LoVo (cell line): ENCODE measurements at places on chromosomes 3 and 15.
A peak's percentile ranks its signal among the peaks of the same experiment; 100 is the strongest.

GRCh38 chr15:36896949-36897348 lies 203.4 kb downstream of the MEIS2 start:
- DNase-seq: no peak

DNA sequence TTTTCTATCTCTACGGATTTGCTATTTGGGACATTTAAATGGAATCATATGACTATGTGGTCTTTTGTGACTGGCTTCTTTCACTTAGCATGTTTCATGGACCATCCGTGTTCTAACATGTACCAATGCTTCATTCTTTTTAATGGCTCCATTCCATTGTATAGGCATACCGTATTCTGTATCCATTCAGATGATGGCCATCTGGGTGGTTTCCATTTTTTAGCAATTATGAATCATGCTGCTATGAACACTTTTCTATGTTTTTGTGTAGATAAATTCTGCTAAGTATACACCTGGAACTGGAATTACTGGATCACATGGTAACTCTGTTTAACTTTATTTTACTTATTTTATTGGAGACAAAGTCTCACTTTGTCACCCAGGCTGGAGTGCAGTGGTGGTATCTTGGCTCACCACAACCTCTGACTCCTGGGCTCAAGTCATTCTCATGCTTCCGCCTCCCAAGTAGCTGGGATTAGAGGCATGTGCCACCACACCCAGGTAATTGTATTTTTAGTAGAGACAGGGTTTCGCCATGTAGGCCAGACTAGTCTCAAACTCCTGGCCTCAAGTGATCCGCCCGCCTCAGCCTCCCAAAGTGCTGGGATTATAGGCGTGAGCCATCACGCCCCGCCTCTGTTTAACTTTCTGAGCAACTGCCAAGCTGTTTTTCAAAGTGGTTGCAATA lies 13.4 kb downstream of the UBP1 start:
- DNase-seq: peak; percentile 72

GRCh38 chr3:12455740-12456139 lies 28.5 kb upstream of the TSEN2 start:
- DNase-seq: no peak

DNA sequence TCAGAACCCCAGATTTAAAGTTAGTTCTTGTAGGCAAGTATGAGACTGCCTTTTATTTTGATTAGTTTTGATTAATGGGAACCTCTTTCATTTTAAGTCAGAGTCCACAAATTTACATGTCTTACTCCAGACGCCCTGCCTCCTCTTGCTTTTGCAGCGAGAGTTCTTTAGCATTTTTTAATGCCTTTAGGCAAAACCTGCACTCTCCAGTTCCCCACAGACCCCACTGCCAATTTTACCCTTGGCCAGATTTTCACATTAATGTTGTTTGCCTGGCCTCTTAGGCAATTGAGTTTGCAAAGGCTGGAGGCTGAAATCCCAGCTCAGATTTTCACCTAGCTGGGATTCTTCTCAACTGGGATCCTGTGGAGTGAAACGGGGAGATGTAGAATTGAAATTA lies 85.8 kb downstream of the GAP43 start:
- no peak for DNase-seq
